ENCODE measurements at places on chromosomes 2 and 18. TPM values are rescaled to one million over a fixed set of nuclear protein-coding genes. Genes with fewer than 3 reads are reported as not detected.

DNA sequence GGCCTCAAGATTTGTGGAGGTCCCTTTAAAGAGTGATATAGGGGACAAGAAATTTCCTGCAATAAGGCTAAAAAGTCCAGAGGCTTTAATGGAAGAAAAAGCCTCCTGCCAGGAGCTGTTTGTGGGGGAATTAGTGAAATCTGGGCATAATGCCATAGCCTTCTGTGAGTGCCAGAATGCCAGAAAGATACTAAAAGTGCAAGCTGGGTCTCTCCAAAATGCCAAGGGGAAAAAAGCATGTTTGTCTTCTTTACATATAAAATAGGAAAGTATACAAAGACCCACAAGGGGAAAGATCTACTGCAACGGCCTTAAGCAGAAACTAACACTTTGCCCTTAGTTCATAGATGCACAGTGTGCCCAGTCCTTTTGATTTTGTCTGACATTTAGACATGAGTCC, 647.7 kb upstream of the ZNF804A start:
- DNase-seq, result no peak

DNA sequence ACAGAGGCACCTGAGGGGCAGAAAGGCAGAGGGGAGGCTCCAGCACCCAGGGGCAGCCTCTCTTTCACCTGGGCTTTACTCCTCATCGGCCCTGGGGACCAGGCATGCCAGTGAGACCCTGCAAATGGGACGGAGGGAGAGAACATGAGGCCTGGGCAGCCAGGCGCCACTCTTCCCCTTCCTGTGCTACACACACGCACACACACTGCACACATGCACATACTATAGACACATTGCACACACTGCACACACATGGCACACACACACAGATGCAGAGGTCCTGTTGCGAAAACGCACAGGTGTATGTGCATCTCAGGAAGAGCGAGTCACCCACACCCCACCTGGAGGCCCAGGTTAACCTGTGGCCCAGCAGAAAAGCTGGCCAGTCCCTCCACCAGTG, 3.4 kb upstream of the RAB6D start:
- no peak for DNase-seq

GRCh38 chr2:237614151-237614720, 13.2 kb upstream of the LRRFIP1 start:
- DNase-seq, result no peak

DNA sequence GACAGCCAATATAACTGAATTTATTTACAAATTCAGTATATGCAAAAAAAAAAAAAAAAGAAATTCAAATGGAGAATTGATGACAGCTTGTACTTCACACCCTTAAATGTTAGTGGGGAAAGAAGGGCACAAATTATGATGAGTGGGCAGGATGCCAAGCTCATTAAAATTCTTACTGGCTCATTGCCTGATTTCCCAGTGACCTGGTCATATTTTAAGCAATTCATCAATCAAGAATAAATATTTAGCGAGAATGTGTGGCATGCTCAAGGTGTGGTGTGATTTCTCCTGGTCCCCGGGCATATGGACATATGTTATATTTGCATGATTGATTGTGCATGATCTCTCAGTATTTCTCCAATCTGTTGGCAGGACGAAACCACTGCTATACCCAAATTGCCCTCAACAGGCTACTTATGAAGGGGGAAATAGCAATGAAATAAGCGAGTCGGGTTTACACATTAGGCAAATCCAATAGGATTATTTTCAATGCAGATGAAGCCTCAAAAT, 883.0 kb downstream of the LRRTM4 start:
- DNase-seq, result no peak

GRCh38 chr2:46158661-46159060, 138.5 kb upstream of the EPAS1 start:
- no peak for DNase-seq

- DNase-seq, result no peak
These were observed 11.7 kb upstream of the KLHL30 start for GRCh38 chr2:238126775-238127164.

DNA sequence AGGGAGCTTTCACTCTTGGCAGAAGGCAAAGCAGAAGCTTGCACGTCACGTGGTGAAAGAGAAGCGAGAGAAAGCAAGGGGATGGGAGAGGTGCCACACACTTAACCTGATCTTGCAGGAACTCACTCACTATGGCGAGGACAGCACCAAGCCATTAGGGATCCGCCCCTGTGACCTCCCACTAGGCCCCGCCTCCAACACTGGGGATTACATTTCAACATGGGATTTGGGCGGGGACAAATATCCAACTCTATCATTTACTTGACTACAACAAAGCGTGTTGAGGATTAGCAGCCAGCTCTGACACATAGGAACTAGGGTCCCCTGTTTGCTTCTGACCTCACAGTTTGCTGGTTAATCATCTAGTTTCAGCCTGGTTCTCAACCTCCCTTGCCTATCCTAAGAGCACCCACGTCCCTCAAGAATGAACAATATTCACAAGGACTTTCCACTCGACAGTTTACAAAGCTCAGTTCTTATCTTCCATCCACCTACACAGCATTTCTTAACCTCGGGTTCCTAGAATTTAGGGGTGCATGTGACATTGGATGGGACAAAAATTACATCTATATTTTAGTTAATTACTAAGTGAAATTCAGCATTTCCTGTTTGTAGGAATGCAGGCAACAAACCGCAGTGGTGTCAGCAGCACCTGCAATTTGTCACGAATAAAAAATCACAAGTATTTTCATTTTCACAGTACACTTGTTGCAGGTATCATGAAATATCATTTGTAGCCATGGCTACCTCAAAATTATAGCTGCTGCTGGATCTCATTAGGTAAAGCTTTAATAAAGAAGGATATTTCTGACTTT, 36.0 kb downstream of the LBH start:
- no peak for DNase-seq

- DNase-seq, result no peak
These were observed 74.8 kb upstream of the ST6GAL2 start for GRCh38 chr2:106960683-106961161.

DNA sequence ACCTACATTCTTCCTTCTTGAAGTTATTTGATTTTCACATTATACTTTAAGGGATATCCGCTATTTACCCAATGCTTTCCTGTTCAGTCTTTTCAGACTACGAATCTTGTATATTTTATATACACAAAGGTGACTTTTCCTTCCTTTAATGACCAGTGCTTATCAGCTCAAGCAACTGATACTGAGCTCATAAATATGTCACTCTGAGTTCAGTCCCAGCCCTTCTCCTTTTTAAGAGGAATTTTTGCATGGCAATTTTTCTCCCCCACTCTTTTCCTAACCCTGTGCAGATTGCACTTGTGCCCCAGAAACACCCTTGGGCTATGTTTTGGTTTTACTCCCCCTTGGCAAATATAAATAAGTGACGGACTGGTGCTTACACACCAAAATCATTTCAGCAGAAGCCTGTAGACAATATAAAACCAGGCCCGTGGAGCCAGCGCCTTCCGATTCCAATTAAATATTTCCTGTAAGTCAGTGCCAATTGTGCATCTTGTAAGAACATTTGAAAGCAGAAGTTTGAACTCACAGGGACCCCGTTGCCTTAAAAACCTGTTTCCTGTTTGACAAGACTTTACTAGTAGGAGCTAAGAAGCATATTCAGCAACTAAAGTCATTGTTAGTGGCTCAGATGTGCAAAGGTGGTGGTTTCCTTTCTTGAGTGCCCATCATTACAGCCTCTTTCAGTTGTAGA, 66.3 kb upstream of the GATA6 start:
- no peak for DNase-seq

DNA sequence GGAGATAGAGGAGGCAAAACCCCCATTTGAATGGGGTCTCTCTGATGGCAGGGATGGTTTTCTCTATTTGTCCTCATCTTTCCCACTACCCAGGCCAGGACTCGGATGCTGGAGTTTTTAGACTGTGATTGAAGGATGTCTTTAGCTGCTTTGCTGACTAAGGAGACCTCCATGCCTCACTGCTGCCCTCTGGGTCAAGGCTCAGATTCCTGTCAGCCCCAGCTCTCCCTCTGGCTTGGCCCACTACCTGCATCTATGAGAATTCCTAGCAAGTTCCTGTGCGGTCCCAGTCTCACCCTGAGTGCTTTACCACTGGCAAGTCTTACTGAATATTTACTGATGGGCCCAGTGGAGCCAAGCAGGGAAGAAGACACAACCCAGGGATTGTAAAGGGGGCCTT, 184.0 kb downstream of the CELF4 start:
- no peak for DNase-seq

SERPINB5 gene
- 17.4 TPM for total RNA-seq

LBX2 gene
- 0.29 TPM for total RNA-seq

SCYGR2 gene
- not detected for total RNA-seq

GATA6 gene
- 11.0 TPM for total RNA-seq

TCF23 gene
- not detected for total RNA-seq

BOLL gene
- total RNA-seq, result 0.29 TPM
